ENCODE measurements at places on chromosomes 1 and 21. TPM values are rescaled to one million over a fixed set of nuclear protein-coding genes. Genes with fewer than 3 reads are reported as not detected.

TP73 gene
- 0.39 TPM for total RNA-seq

RYR2 gene
- 0.07 TPM for total RNA-seq

RGS8 gene
- total RNA-seq: not detected

NGF gene
- 4.4 TPM for total RNA-seq

FMN2 gene
- 2.8 TPM for total RNA-seq

CA6 gene
- not detected for total RNA-seq

TGFB2 gene
- 23.5 TPM for total RNA-seq

NTNG1 gene
- total RNA-seq: not detected

DCDC2B gene
- not detected for total RNA-seq

SLAMF6 gene
- not detected for total RNA-seq

CRNN gene
- not detected for total RNA-seq

RGS4 gene
- total RNA-seq: 0.08 TPM

LYPD8 gene
- total RNA-seq: 0.21 TPM

All from A549 treated with RU486 at 1 μM for 4 hours (cell line).